Body of pancreas (tissue), 4 donors: ENCODE measurements at places on chromosomes 11 and 22.

DNA sequence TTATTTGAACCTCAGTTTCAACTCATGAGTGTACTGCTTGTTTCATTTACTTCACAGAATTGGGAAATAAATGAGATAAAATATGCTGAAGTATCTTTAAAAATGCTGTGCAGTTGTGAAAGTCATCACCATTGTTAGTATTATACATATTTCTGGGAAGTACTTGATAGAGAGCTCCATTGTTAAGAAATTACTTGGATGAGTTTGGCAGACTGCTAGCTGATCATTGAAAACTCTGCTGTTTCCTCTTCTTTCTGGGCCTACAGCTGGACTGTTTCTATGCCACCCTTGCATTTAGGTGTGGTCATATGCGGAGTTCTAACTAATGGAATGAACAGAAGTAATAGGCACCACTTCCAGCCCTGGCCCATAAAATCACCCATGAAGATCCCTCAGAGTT is 10.0 kb downstream of the SIK2 start:
- DNase-seq: no peak

GRCh38 chr11:113705871-113706655 is at the start of gene TMPRSS5:
Gene TMPRSS5 (minus strand): TSS chr11:113706308. CDS start chr11:113706224, 84 bp downstream.
- DNase-seq: no peak

- DNase-seq: peak; percentile 34
Observed at GRCh38 chr11:6771926-6772893, at the start of gene OR2AG2. Gene OR2AG2 (minus strand): TSS chr11:6771976. CDS start chr11:6768957, 3,019 bp downstream.

- no peak for DNase-seq
Observed at GRCh38 chr11:116257092-116257491, 515.7 kb downstream of the BUD13 start.

DNA sequence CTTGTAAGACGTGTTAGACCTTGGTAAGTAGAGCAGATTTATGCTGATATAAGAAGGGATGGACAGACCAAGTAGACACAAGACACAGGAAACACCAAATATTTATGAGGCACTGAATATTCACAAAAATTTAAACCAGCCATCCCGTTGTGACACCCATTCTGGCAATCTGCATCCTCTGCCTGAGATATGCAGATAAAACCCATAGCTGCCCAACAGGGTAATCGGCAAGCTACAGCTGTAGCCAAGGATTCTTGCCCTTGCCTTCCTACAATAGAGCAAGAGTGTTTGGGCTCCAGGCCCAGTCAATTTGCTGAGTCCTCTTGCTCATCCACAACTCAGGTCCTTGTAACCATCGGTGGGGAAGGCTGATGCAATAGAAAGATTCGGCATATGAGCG is 18.5 kb upstream of the MPZL2 start:
- no peak for DNase-seq

- peak; percentile 69 for DNase-seq
Observed at GRCh38 chr11:117828611-117829368, 4.2 kb upstream of the FXYD2 start.

DNA sequence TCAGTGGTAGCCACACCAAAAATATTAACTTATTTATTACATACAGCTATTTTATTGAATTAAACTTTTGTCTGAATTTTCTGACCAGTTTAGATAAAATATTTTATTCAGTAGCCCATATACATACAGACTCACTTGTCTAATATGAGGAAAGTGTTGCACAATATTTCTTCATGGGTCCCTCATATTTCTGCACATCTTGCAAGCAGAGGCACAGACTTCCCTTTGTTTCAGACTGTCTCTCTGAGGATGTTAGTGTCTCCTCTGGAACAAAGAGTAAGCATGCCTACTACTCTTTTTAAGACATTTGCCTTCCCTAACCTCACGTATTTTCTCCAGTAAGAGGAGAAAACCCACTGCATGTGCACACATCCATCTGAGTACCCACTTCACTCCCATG is 81.2 kb downstream of the OR5AK2 start:
- DNase-seq: no peak

- DNase-seq: peak; percentile 70
Observed at GRCh38 chr22:32202539-32203180, 2.2 kb downstream of the RFPL2 start.

DNA sequence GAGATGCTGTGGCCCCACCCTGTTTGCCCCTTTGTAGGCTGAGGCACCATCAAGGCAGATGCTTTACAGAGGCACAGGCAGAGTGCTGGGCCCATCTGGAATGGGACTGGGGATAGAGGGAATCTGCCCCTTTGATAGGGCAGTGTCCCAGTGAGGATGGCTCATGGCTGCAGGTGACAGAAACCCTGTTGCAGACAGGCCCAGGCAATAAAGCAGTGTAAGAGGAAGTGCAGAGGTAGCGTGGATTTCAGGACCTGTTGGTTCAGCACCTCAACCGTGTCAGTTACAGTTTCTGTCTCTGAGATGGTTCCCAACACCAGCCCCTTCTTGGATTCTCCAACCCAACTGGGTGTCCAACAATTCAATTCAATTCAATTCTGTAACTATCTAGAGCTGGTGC is 25.1 kb downstream of the PRDM11 start:
- DNase-seq: no peak

DNA sequence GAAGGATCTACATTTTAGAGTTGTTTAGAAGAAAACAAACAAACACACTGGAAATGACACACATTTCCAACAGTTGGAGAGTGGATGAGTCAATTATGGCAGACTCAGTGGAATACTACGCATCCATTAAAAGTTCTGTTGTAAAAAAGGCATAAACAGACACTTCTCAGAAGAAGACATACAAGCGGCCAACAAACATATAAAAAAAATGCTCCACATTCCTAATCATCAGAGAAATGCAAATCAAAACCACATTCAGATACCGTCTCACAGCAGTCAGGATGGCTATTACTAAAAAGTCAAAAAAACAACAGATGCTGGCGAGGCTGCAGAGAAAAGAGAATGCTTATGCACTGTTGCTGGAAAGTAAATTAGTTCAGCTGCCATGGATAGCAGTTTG is 298.2 kb downstream of the DDX10 start:
- DNase-seq: no peak

GRCh38 chr22:41197038-41197972 is 7.8 kb upstream of the L3MBTL2 start:
- DNase-seq: peak; percentile 79

DNA sequence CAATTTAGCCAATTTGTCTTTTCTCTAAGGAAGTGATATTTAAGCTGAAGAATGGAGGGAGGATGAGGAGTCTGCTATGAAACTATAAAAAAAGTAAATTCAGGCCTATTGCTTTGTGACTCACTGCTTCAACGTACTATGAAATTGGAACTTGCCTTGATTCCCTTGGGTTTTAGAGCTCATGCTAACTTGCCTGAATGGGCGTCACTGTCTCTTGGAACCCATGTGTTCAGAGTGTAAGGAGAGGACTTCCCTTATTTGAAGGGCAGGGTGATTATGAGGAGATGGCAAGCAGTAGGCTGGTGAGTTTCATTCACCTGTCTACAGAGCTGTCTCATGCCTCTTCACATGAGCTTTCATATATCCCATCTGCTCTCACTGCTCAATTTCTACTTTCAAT is 28.7 kb upstream of the WT1 start:
- no peak for DNase-seq

GRCh38 chr11:115677190-115677589 is 173.0 kb upstream of the CADM1 start:
- DNase-seq: no peak

- DNase-seq: no peak
Observed at GRCh38 chr11:895331-896110, 15.1 kb downstream of the CHID1 start.

DNA sequence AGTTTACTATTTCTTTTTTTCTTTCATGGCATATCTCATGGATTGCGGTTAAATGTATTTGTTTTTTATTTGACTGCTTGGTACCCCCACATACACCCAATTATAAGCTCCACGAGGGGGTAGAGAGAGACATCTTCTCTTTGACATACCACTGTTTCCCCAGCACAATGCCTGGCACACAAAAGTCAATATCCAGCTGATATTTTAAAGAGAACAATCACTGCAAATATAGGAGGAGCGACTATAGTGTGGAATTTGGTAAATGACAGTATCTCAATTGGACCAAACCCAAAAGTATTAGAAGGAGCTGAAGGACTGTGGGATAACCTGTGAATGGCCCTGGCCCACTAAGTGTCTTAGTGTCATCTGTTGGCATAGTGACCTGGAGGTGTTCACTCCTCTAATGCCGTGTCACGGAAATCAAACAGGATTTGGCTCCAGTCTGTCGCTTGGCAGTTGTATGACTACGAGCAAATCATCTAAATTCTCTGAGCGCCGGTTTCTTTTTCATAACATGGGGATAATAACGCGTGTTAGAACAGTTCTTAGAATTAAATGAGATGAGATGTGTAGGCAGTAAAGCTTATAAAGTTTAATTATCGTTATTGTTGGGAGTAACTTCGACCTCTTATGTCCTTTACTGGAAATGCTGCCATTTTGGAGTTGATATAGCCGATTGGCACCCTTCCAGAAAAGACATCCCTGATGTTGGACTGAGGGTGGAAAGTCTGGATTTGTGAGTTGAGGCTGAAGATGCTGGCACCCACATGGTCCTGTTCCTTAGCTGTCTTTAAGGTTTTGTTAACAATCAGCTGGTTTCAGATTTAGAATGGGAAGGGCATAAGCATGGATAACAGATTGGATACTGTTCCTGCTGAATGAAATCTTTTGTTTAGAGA is 144.5 kb downstream of the DBX1 start:
- DNase-seq: peak; percentile 47

DNA sequence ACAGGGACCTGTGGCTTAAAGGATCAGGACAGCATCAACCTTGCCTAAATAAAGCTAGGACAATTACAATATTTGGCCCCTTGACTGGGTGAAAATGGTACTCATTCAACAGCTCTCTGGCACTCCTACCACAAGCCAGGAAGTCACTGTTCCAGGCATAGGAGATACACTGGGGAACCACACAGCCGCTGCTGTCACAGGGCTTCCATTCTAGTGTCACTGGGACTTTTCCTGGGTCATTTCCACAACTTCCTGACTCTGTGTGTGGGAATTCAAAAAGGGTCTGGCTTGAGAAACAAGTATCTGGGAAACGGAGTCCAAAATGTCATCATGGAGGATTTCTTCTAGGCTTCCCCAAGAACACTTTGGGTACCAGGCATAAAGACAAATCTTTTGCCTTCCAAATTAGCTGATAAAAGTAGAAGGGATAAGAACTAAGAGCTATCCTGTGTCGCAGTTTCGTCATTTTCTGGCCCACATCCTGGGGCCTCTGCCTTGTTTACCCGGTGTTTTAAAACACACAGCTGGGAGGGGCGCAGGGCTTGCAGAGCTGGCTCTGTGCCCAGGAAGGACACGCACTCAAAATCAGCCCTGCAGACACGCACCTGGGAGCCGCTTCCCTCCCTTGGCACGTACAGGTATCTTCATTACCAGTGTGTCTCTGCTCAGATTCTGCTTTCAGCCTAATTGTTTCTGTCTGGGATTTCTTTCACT is 38.0 kb downstream of the TMEM45B start:
- peak; percentile 82 for DNase-seq

DNA sequence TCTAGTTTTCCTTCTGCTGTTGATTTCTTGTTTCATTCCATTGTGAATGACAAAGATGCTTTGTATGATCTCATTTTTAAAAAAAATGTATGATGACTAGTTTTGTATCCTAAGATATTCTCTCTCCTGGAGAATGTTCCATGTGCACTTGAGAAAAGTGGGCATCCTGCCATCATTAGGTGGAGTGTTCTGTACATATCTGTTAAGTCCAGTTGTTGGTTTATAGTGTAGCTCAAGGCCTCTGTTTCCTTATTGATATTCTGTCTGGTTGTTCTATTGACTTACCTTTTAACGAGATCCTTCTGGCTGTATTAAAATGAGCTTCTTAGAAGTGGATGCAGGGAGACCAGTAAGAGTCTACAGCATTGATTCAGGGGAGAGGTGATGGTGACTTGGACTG is 35.2 kb downstream of the SGSM1 start:
- peak; percentile 38 for DNase-seq

DNA sequence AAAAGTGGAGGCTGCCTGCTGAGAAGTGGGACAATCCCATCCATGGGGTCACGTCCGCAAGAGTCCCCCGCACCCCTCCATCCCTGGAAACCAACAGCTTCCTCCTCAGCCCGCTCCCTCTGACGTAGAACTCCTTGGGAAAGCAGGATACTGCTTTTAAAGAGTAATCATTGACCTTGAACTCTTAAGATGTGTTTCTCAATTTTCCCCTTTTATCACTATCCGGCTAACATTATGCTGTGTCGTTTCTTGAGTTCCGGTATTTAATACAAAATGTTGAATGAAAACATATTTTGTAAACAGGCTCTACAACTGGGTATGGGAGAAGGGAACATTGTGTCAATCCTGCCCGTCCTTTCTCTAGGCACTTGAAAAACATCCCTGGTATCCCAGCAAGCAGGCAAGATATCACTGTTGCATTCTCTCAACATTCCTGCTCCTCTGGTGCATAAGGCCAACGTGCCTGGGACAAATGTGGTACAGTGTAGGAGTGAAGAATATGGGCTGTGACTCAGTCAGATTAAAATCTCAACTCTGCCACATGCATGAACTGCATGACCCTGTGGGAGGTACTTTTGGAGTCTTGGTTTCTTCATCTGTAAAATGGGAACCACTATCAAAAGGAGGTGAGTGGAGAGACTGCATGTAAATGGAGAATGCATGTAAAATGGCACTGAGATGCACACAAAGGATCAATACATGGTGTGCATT is 52.8 kb downstream of the WT1 start:
- no peak for DNase-seq

- DNase-seq: no peak
Observed at GRCh38 chr11:12925520-12925919, 83.6 kb upstream of the RASSF10 start.

- DNase-seq: peak; percentile 71
Observed at GRCh38 chr11:64742889-64743590, 902 bp downstream of the RASGRP2 start.

DNA sequence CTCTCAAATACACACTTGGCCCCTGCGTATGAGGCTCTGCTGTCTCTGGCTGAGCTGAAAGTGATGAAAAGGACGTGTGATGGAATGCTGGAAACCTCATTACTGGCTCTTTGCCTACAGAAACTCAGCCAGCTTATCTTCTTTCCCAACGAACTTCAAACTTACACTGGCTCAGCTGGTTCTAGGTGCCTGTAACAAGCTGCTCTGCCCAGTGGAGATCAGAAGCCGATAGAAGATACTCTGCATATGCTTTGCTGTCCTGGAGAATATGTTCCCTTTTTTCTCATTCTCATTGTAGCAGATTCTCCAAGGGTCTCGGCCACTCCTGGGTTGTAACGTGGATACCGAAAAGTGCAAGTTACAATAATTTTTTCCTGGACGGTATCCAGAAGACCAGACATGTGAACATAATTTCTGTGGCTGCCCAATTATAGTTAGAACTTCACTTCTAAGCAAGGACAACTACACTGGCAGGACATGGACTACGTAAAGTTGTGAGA is 405.3 kb upstream of the CCDC90B start:
- DNase-seq: peak; percentile 52

GRCh38 chr11:8812438-8812837 is 98.6 kb upstream of the AKIP1 start:
- peak; percentile 68 for DNase-seq

- no peak for DNase-seq
Observed at GRCh38 chr22:48749555-48750227, 1078.0 kb downstream of the BRD1 start.

- no peak for DNase-seq
Observed at GRCh38 chr22:47107431-47107830, 345.0 kb downstream of the TBC1D22A start.
